ENCODE measurements at places on chromosomes 1 and 21.

DNA sequence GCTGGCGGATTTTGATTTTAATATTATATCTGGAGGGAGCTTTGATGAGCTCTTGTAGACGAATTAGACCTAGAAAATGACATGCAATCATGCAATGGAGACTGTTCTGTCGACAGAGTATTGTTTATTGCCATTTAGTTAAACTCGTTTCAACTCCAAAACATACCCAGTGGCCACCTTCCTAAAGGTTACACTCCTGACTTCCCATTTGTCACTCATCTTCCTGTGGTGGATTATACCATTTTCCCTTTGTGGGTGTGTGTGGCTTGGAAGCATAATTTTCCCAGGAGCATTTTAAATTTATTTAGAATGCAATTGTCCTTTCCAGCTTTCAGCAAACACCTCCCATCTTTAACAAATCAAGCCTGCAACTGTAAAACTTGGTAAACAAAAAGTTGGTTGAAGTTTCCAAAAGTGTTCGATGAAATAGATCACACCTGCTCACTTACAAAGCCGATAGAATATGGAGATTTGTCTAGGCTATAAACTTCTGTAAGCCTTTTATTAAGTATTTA lies 266.6 kb downstream of the GRIK1 start:
- DNase-seq, result no peak

- DNase-seq, result no peak
These were observed 1.2 kb upstream of the CAMTA1 start for GRCh38 chr1:6783936-6784559.

- DNase-seq, result no peak
These were observed 9.4 kb downstream of the UBASH3A start for GRCh38 chr21:42413093-42413492.

- DNase-seq, result no peak
These were observed 7.8 kb upstream of the RIPK4 start for GRCh38 chr21:41774467-41775148.

DNA sequence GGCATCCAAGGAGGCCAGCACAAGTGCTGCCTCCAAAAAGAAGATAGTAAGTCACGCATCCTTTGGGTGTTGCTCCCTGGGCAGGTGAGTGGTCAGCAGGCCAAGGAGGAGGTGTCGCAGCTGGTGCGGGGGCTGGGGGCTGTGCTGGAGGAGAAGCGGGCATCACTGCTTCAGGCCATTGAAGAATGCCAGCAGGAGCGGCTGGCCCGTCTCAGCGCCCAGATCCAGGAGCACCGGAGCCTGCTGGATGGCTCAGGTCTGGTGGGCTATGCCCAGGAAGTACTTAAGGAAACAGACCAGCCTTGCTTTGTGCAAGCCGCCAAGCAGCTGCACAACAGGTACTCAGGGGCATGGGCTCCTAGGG lies 4.3 kb downstream of the TRIM46 start:
- DNase-seq, result no peak

- no peak for DNase-seq
These were observed 25.2 kb upstream of the SSX2IP start for GRCh38 chr1:84715342-84716019.

- DNase-seq, result no peak
These were observed 34.8 kb upstream of the CD101 start for GRCh38 chr1:116966791-116967190.

- DNase-seq, result no peak
These were observed 229.7 kb downstream of the C1orf94 start for GRCh38 chr1:34406377-34406776.

GRCh38 chr1:61395146-61395800 lies 312.9 kb downstream of the NFIA start:
- DNase-seq, result no peak

DNA sequence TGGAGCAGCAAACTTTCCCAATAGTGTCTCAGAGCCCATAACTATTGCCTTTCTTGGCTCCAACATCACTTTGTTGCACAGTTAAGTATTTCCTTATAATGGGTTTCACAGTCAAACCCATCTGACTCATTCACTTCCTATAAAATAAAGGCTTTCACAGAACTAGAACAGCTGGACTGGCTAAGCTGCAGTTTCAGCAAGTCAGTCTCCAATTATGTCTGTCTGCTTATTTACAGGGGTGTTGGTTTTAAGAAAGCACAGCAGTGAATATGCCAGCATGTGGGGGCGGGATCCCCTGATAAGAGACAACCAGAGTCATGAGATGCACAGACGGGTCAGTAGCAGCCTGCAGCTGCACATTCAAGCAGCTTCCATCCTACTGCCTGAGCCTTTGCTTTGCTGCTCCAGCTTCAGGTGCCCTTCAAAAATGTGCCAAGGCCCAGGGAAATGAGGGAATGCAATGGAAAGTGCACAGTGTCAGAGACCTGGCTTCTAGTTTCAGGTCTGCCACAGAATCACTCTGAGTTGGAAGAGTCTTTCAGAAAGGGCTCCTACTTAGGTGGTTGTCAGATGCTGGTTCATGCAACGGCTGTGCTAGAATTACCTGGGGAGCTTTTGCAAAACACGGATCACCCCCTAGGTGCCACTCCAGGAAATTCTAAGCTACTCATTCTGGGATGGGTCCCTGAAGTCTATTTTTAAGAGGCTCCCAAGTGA lies 24.8 kb downstream of the RNF19B start:
- no peak for DNase-seq
